NCI-H226 (cell line): ENCODE measurements at places on chromosomes 5 and 9.

GRCh38 chr5:119678351-119679028 is 49.1 kb downstream of the FAM170A start:
- DNase-seq = no peak

DNA sequence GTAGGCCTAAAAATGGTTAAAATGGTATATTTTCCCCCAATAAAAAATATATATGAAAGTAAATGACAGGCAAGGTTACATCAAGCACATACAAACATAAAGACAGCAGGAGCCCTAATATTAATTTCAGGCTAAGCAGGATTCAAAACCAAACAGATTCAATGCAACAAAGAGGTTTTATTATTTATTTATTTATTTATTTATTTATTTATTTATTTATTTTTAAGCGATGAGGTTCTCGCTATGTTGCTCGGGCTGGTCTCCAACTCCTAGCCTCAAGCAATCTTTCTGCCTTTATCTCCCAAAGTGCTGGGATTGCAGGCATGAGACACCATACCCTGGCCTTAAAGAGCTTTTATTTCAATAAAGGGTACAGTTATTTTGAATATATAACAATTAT is 106.4 kb upstream of the SHB start:
- no peak for DNase-seq

DNA sequence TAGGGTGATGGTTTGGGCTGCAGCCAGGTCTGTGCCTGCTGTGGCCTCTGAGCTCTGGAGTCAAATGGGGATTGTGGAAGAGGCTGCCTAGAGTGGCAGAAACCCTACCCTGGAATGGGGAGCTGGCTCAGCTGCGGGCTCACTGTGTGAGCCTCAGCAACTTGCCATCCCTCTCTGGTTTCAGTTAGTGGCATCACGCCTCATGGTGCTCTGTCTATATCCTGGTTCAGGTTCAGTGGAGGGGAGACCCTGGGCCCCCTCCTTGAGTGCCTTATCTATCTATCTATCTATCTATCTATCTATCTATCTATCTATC is 132.6 kb downstream of the PHF2 start:
- no peak for DNase-seq

DNA sequence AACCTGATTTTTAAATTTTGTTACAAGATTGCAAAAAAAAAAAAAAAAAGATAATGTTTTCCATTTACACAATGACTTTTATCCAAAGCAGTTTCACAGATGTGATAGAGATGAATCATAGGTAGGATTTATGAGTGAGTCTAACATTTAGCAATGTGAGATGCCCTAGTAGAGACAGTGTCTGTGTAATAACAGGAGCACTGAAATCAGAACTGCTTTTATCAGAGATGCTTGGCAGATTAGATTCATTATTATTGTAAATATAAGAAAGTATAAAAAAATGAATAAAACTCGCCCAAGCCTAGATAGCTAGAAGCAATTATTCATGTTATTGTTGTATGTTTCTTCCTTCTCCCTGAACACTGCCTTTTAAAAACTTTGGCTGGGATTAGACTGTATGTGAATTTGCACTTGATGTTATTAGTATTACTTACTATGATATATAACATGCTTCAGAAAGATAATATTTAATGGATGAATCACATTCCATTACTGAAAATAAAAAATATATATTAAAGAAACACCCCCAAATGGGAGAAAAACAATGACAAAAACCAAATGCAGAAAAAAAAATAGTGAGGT is 567.3 kb upstream of the KLF4 start:
- peak; percentile 71 for DNase-seq

GRCh38 chr5:132076983-132077382 is 3.4 kb downstream of the CSF2 start:
- DNase-seq = no peak

DNA sequence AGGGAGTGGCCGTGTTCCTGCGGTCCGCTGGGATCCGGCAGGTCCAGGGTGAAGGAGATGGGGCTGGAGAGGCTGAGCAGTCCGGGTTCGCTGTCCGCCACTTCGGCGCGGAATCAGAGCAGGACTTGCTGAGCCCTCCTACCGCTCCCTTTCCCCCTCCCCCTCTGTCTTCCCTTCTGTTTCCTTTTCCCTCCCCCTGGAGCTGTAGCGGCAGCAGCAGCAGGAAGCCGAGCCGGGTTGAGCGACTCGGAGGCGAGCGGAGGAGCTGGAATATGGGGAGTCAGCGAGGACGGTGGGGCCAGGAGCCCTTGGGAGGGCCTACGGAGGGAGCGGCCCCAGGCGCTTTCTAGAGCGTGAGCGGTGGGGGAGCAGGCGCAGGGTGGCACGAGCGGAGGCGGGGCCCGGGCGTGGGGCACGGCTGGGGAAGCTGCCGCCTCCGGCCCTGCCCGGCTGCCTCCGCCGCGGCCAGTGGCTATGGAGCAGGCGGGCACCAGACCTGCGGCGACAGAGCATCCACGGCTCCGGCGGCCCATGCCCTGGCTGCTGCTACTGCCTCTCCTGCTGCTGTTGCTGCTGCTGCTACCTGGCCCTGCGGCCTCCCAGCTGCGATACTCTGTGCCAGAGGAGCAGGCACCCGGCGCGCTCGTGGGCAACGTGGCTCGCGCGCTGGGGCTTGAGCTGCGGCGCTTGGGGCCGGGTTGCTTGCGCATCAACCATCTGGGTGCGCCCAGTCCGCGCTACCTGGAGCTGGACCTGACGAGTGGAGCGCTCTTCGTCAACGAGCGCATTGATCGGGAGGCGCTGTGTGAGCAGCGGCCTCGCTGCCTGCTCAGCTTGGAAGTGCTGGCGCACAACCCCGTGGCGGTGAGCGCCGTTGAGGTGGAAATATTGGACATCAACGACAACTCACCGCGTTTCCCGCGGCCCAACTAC is at the start of gene PCDHAC2:
Gene PCDHAC2 (plus strand): TSS at position 184 of the 933 bp plus-strand sequence. CDS start 291 bp downstream, at position 475.
- DNase-seq = peak; percentile 70
